Germinal center (tissue), 1 donor: ENCODE measurements at places on chromosomes 7 and 10.

DNA sequence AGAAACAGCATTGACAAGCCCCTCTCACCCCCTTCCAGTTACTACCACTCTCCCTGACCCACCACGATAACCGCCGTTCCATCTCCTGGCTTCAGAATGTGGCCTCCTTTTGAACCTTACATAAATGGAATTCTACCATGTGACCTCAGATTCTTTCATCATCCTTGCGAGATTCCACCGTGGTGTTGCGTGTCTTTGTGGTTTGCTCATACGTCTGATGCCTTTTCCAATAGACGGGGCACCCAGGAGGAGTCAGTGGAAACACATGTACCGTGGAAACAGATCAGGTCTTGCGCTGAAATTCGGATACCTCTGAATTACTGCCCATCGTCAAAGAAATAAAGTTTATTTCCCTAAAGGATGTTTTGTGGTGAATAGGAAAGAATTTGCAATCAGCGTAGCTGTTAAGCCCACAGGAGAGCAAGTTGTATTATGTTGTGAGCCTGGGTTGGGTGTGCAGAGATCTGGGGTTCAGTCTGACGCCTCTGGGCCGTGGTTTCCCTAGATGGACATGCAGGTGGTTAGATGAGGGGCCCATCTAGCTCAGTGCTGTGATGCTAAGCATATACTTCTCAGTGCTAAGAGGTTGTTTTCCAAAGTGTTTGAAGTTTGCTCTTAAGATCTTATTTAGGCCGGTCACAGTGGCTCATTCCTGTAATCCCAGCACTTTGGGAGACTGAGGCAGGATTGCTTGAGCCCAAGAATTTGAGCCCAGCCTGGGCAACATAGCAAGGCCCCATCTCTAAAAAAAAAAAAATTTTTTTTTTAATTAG is 29.1 kb downstream of the GTF2IRD1 start:
- DNase-seq: no peak

GRCh38 chr7:101428093-101428866 is 65.6 kb downstream of the COL26A1 start:
- DNase-seq: no peak

DNA sequence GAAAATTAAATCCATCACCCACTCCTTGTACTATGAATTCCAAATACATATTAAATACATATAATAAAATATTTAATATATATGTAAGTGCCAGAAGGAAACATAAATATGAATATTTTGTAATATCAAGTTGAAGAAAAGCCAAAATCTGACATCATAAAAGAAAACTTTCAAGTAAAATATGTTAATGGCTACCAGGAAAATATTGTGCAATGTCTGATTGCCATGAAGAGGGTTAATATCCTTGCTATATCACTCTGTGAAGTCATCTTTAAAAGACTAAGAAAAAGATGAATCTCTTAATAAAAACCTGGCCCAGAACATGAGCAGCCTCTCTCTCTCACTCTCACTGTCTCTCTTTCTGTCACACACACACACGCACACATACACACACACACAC is 130.2 kb downstream of the EGFR start:
- no peak for DNase-seq

GRCh38 chr7:1510780-1511154 is 6.6 kb upstream of the INTS1 start:
- DNase-seq: no peak

- no peak for DNase-seq
These were observed 140.0 kb downstream of the GRK5 start for GRCh38 chr10:119347181-119347974.

- DNase-seq: no peak
These were observed 869 bp downstream of the PSAP start for GRCh38 chr10:71850021-71850742.

DNA sequence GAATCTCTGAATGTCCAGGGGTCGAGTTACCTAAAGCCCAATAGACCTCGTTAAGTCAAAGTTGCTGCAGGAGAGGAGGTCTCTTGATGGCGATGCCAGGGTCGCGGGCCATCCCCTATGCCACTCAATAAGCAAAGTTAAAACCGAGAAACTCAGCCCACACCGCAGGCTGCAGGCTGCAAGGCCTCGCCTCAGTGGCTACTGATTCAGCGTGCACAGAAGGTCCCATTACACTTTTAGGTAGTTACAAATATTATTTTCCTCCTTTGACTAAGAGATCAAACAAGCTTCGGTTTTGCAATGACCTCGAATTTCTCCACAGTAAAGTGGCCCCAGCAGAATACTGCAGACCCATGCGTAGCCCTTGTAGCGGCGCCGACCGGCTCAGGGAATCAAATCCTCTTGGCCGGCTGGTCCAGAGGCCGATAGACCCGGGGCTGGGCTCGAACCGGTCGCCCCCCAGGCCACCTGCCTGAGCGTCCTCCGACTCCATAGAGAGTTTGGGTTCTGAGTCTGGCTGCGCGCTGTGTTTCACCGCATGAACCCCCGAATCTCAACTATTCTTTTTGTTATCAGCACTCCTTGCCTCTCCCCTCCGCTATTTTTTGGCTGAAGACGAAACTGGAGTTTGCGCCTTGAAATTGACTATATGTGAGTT is 2.3 kb downstream of the C1QL3 start:
- DNase-seq: no peak

- DNase-seq: peak; percentile 92
These were observed 3.0 kb downstream of the SMARCD3 start for GRCh38 chr7:151245360-151246101.

DNA sequence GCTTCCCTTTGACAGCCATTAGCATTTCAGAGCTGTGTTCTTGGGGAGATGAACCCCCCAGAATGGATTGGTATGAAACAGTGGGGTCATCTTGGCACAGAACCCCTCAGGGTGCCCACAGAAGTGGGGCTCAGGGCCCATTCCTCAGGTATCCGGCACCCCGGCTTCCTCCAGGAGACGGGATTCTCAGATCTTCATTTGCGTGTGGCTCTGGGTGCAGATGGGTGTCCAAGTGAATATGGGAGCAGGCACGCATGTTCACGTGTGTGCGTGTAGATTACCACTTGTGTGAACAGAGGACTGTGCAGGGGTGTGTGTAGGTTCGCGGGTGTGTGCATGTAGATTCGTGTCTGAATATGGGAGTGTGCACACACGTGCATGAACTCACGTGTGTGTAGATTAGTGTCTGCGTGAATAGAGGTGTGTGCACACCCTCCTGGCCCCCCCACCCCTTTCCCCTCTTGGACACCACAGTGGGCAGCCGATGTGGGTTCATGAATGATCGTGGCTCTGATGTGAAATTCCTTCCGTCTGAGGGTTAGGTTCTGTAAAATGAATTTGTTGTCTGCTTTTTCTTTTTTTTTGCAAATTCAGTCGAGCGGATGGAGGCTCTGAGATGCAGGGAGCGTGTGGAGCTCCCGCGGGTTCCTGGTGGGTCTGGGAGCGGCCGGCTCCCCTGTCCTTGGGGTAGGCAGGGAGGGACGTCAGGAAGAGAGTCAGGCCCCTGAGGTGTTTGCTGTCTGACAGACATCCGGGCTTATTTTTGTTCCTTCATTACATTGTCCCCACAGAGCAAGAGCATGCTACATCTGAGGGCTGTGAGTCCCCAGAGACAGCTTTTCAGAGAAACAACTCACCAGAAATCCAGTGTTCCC is 7.4 kb downstream of the ELFN1 start:
- no peak for DNase-seq

DNA sequence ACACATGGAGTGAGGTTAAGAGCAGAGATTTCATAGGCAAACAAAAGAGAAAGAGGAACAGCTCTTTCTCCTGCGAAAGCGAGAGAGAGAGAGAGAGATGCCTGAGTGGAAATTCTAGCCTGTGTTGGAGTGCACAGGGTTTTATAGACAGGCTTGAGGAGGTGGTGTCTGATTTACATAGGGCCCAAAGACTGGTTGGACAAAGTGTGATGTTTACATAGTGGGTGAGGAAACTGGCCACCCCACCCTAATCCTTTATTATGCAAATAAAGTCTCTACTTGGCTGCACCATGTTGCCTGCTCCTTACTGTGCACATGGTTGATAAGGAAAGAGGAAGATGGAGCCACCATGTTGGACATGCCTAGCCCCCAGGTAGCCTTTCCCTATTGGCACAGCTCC is 967.8 kb upstream of the SORCS1 start:
- DNase-seq: no peak

DNA sequence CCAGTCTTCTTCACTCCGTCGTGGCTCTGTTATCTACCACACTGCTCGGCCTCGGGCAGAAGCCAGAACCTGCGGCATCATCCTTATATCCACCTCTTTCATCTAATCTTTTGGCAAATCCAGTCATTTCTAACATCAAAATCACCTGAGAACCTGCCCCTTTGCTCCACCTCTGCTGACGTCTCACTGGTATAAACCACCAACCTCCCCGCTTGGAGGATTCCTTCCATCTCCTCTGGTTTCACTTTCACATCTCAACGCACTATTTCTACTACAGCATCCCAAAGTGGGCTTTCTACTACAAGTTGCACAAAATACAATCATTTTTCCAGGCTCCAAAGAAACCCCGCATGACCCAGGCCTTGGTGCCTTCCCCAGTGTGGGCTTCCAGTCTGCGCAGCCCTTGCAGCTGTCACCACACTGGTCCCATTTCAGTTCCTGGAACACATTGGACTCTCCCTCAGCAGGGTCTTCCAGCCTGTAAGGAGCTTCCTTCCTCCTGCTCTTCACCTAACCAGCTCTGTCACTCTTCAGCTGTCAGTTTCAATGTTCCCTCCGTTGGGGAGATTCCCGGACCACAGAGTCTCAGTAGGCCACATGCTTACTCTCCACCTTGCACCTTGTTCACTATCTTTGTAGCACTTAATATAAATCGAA is 85.0 kb downstream of the PRKCQ start:
- no peak for DNase-seq

GRCh38 chr10:48247680-48248079 is 26.8 kb downstream of the FRMPD2 start:
- DNase-seq: no peak

DNA sequence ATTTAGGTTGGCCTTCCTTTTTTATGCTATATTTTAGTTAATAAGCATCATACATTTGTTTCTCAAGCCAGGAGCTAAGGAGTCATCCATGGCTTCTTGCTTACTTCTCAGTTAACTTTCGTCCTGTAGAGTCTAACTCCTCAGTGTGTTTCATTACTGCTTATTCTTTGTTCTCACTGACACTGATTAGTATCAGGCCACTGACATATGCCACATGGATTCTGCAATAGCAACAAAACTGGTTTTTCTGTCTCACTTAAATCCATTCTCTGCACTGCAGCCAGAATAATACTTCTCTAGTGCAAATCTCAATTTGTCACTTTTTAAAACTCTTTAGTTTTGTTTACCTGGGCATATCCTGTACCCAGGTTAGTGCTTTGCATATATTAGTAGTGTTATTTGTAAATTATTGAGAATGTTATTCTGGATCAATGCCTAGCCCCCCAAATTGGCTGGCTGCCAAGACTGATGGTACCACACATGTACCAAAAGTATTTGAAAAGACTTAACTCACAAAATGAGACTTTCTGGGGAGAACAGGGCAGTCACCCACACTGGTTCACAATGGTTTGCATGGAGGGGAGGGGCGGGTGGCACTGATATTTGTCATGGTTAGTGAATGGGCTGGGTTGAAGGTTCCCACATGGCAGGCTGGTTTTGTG is 79.1 kb downstream of the CCSER2 start:
- no peak for DNase-seq

- DNase-seq: no peak
These were observed 56.5 kb upstream of the HELLS start for GRCh38 chr10:94489107-94489506.

DNA sequence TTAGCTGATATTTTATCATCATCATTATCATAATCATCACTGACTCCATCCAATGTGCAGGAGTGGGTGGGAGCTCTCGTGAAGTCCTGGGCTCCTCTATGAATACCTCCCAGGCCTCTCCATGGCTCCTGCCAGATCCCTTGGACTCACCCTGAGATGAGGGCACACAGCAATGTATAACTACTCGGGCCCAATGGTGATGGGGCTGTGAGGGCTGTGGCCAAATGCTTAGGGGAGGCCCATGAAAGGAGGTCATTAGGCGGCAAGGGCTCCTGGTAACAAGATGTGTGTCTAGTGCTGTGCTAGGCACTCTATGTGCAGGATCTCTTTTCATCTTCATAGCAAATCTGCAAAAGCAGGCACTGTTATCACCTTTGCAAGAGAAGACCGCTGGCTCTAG is 270.9 kb downstream of the GLRX3 start:
- no peak for DNase-seq

DNA sequence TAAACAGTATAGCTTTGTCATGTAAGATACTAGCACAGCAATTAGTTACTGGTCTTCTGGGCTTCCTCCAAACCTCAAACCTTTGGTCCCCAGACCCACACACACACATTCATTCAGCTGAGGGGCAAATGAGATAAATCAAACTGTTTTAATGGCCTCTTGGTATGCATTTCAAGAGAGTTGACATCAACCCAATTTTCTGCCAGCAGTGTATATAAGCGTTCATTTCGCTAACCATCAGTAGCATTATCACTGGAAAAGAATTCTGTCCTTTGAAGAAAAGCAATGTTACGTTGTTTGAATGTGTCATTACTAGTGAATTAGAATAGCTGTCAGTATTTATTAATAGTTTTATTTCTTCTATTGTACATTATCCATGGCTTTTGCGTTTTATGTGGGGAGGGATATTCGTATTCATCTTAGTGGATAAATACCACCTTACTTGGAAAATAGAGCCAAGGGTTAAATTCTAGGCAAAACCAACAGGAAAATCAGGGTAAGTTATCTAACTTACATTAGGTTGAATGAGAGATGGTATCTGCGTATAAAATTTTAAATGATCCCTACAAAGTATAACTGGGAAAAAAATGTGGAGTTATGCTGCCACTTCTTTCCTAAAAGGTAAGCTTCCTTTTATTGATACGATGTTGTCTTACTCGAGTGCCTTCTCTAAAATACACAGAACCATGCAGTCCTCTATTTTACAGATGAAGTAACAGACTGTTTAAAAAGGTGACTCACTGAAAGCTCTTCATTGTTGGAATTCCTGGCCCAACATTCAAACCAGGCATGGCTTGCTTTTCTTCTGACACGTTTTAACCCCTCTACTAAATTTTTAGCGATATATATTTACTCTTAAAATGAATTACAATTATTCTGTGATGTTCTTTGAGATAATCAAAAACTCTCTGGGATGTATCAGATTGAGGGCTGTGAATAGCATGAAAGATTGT is 2.0 kb upstream of the ZMYND11 start:
- DNase-seq: no peak

- DNase-seq: no peak
These were observed 45.0 kb downstream of the TNS3 start for GRCh38 chr7:47536661-47537611.

DNA sequence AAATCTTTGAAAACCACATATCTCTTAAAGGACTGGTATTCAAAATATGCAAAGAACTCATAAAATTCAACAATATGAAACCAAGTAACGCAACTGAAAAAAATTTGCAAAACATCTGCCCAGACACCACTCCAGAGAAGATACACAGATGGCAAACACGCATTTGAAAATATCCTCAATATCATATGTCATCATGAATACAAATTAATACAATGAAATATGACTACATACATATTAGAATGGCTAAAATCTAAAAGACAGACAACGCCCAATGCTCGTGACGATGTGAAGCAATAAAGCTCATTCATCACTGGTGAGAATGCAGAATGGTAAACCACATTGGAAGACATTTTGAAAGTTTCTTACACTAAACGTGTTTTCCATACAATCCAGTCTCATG is 770.1 kb upstream of the CELF2 start:
- no peak for DNase-seq

GRCh38 chr7:33040803-33041516 is 21.6 kb downstream of the NT5C3A start:
- DNase-seq: peak; percentile 75

- DNase-seq: no peak
These were observed 63.4 kb upstream of the ANK3 start for GRCh38 chr10:60453036-60453435.
